ENCODE measurements at places on chromosomes 12 and 14.

DNA sequence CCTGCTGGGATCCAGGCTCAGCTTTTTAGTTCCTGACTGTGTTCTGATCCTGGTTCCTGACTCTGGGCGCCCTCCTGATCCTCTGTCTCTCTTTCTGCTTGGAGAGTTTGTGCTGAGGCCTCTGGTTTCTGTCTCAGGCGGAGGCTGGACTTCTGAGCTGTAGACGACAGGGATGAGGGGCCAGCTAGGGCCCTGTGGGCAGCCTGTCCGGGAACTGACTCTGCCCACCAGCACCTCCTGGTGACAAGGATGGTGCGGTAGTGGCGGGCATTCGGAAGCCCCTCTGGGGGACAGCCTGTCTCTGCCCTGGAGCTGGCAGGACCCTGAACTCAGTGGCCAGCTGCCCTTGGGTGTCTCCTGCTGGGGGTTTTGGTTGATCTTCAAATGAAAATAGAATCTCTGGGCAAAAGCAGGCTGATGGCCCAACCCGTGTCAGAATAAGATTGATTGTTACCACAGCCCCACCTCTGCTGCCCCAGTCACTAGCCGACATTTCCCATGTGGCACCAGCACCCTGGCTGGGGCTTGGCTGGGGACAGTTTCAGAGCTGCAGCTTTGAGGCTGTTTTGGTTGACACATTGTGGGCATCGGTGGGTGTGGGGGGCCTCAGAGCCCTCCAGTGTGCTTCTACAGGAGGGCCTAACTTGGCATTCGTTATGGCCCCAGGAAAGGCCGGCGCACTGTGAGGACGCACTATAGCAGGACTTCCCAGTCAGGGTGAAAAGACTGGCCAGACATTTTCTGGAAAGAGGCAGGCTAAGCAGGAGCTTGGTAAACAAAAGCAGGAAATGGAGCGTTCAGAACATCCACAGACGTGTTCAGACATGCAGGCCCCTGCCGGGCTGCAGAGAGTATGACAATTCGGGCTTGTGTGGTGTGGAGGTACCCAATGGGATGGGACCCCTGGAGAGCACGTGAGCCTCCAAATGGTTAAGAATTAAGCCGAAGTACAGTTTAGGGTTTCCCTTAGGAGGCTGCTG is 16.2 kb downstream of the KRT80 start:
- no peak for DNase-seq

- no peak for DNase-seq
These were observed 15.0 kb downstream of the ZFYVE21 start for GRCh38 chr14:103730490-103731035.

- DNase-seq = no peak
These were observed 1.2 kb upstream of the NEMP1 start for GRCh38 chr12:57079821-57080220.

DNA sequence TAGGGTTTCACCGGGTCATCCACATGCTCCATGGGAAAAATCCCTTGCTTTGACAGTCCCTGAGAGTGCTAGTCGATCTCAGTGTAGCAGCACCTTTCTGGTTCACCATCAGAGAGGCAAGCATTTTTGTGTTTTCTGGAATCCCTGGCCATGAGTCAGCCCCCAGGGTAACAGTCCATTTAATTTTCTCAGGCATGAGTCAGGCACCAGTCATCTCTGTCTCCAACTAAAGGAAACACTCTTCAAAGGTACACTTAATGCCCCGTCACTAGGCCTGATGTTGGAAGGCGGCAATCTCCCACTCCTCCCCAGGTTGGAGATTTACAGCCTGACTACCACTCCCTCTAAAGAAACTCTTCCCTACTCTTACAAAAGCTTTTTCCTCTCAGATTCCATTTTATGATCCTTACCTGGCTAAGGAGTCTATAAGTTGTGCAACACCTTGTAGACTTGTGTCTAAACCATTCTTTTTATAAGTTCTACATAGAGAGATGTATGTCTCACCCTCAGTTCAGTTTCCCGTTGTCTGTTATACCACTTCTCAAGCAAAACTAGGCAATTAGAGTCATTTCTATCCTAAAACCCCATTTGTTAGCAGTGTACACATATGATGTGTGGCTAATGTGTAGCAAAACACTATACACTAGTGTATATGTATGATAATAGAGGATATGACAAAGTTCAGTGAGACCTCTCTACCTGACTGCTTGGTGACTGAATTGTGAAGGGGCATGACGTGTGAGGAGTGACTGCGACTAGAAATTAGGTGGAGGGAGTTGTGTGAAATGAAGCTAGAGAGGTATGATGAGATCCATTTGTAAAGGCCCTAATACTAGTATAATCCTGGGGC is 24.6 kb downstream of the TMEM19 start:
- no peak for DNase-seq

GRCh38 chr14:61429316-61429715 is 107.9 kb downstream of the PRKCH start:
- DNase-seq = no peak

DNA sequence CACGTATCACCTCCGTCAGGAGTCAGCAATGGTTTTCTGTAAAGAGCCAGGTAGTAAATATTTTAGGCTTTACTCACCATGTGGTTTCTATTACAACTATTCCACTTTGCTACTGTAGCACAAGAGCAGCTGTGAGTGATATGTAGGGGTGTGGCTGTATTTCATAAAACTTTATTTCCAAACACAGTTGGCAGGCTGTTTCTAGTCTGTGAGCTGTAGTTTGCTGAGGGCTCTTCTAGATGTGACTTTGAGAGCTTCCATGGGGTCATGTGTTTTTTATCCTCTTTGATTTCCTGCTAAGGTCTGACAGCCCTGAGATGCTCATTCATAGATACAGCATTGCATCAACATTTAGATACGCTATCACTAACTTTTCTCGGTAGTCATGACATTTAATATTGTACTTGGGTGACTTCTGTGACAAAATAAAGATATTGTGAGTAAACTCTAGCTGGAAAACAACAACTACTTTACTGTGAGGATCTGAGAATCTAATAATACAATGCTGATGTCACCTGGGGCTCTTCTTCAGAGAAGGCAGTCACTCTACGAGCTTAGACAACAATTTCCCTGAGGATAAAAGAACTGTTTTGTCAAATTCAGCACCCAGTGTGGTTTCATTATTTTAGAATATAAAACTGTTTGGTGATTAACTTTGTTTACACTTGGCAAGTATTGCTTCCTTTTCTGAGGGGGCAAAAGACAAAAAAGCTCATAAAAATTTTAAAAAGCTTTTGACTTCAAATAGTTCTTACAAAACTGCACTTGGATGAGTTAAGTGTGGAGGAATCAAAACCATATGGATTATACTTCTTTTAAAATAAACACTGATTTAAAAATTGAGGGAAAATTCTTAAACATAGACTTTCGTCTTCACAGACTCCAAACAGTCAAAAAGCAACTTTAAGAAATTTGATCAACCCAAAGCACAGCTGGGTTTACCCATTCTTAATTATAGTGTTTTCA is 231.2 kb upstream of the DCN start:
- no peak for DNase-seq

- no peak for DNase-seq
These were observed 379.4 kb downstream of the ALG10 start for GRCh38 chr12:34401659-34402227.

GRCh38 chr12:5030066-5030465 is 13.6 kb upstream of the KCNA5 start:
- DNase-seq = no peak

DNA sequence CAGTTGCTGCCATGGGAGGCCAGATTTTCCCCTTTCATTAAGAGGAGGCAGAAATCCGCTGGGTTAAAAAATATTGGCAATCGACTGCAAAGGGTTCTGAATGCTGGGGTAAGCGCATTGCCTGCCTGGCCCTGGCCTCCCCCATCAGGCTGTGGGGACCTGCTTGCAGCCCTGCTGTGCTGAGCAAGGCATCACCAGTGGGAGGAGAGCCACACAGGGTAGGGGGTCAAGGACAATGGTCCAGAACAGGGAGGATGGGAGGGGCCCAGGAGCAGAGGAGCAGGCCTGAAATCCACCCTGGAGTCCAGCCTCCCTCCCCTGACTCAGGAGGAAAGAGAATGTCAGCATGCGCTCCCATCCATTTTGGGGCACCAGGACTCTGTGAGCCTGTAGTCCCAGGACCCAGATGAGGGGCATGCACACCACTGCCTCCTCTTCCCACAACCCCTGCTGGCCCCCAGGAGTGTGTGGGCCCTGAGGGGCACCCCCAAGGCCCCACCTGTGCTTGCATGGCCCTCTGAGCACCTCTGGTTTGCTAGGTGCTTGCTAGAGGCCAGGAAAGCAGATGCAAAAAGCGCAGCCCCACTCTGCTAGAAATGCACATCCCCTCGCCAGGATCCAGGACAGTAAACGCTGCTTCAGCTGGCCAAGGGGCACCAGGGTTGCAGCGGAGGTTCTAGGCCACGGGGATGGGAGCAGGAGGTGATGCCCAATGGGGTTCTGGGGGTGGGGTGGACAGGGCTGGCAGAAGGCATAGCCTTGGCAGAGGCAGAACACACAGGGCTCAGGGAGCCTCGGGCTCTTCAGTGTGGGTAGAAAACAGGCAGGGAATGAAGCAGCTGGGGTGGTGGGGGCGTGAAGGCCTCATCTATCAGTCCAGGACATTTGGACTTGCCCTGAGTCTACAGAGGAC is 14.6 kb downstream of the TESC start:
- DNase-seq = no peak

GRCh38 chr12:122753319-122753650 is 661 bp downstream of the DENR start:
- DNase-seq = no peak

GRCh38 chr14:70654632-70655031 is 12.9 kb downstream of the TTC9 start:
- no peak for DNase-seq

GRCh38 chr12:116012757-116013156 is 264.7 kb downstream of the MED13L start:
- no peak for DNase-seq

DNA sequence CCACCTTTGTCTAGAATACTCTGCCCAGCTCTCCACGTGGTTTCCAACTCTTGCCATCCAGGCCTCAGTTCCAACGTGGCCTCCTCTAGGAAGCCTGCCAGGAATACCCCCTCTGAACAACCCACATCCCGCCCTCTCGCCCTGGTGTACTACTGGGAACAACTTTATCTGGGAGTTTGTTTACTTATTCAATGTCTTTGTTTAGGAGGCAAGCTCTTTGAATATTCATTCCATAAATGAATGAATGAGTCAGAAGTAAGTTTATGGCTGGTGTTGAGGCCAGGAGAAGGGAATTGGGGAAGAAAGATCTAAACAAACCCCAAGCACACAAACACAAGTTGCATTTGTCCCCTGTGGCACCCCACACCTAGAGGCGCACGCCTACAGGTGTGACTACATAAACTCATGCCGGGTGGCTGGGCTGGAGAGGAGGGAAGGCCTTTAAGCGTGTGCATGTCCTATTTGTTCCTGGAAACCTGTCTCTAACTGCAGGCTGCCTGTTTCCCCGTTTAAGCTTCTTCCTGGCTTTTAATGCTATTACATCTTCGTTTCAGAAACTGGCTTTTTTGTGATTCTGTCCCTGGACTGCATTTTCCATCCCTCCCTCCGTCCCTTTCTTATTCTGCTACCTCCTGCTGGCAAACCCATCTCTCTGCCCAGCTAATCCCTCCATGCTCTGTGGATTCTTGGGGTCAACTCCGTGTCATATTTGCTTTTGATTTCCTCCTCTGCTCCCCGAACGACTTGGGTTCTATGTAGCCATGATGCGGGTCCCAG is 57.9 kb downstream of the FZD10 start:
- DNase-seq = no peak

DNA sequence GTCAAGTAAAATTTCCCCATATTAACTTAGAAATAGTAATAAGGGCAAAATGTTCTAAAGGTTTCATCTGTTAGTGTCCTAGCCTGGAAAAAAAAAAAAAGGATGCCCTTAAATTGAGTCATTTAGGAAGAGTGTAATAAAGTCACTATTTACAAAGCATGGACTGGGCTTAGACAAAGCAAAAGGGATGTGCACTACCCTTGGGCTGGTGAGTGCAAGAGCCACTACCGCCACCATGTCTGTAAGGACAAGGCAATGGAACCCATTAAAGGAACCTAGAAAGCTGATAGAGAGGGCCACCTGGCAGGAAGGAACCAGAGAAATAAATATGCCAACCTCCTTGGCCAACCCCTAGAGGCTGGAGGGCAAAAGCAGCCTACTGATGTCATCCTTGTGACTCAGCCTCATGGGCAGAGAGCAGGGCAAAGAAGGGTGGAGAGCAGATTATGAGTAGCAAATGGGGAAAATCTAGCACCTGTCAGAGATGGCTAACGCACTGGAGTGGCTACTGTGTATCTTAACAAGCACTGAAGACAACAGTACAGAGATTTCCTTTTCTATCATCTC is 59.5 kb upstream of the FUT8 start:
- no peak for DNase-seq

DNA sequence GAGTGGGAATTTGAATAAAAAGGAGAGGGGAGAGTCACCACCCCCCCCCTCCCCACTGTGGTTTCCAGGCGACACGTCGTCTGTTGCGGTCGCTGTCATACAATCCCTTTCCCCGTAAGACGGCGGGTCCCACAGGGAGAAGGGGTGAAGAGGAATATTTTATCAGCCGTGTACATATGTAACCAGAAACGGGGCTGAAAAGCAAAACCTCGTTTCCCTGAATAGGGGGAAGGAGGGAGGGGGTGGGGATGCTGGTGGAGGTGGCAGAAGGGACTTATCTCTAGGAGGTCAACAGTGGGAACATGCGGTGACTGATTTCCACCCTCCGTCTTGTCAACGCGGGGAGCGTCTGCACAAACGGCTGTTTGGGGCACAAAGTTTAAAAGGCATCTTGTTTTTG is 171.4 kb downstream of the RBM19 start:
- no peak for DNase-seq

- no peak for DNase-seq
These were observed 3.0 kb upstream of the FOS start for GRCh38 chr14:75275598-75275997.

DNA sequence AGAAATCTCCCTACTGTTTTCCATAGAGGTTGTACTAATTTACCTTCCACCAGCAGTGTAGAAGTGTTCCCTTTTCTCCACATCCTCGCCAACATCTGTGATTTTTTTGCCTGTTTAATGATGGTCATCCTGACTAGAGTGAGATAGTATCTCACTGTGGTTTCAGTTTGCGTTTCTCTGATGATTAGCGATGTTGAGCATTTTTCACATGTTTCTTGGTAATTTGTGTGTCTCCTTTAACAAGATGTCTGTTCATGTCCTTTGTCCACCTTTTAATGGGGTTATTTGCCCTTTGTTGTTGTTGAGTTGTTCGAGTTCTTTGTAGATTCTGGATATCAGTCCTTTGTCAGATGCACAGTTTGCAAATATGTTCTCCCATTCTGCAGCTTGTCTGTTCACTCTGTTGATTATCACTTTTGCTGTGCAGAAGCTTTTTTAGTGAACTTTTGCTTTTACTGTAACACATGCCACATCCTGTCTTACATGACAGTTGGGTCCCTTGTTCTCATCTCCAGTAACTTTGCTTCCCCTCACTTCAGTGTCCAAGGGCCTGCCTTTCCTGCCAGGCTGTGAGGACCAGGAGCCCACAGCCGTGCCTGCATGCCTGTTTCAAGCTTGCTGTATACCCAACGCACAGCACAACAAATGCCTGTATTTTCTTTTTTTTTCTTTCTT is 64.9 kb downstream of the SPRING1 start:
- no peak for DNase-seq

DNA sequence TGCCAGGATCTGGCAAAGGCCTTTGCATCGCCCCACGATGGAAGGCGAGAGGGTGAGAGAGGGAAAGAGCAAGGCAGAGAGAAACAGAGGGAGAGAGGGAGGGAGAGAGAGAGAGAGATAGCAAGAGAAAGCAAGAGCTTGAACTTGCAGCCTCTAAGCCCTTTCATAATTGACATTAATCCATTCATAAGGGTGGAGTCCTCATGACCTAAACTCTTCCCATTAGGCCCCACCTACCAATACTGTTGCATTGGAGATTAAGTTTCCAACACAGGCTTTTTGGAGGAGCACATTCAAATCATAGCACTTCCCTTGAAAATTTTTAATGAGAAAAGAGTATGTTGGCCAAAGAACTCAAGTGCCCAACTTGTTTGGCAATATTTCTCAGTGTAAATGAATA is 48.6 kb upstream of the ZDHHC17 start:
- no peak for DNase-seq
